ENCODE measurements at places on chromosomes 2 and 18.
A peak's percentile ranks its signal among the peaks of the same experiment; 100 is the strongest.

- peak; percentile 7 for DNase-seq
Measured at GRCh38 chr18:45282101-45282812, 333.0 kb upstream of the SLC14A2 start.

DNA sequence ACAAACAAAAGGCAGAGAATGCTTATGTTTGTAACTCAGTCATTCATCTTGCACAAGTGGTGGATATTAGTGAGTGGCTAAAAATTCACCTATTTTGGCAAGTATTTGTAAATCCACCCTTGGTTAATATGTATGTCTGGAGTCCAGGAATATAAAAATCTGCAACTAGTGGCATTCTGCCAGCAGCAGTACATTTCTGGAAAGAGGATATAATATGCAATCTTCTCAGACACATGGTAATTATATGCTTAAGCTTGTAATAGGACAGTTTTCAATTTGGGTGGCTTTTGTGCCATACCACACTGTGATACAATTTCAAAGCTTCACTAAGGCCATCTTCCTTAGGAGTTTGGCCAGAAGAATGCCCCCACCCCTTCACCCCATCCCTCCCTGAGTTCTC, 693.3 kb downstream of the MBD2 start:
- DNase-seq: no peak

- DNase-seq: no peak
Measured at GRCh38 chr18:36522509-36522908, 225.0 kb downstream of the FHOD3 start.

- DNase-seq: peak; percentile 74
Measured at GRCh38 chr2:190841707-190842505, 38.7 kb upstream of the GLS start.

GRCh38 chr2:1650085-1650872, 94.0 kb downstream of the PXDN start:
- DNase-seq: no peak

- DNase-seq: peak; percentile 31
Measured at GRCh38 chr2:32652555-32653209, 24.8 kb downstream of the TTC27 start.

DNA sequence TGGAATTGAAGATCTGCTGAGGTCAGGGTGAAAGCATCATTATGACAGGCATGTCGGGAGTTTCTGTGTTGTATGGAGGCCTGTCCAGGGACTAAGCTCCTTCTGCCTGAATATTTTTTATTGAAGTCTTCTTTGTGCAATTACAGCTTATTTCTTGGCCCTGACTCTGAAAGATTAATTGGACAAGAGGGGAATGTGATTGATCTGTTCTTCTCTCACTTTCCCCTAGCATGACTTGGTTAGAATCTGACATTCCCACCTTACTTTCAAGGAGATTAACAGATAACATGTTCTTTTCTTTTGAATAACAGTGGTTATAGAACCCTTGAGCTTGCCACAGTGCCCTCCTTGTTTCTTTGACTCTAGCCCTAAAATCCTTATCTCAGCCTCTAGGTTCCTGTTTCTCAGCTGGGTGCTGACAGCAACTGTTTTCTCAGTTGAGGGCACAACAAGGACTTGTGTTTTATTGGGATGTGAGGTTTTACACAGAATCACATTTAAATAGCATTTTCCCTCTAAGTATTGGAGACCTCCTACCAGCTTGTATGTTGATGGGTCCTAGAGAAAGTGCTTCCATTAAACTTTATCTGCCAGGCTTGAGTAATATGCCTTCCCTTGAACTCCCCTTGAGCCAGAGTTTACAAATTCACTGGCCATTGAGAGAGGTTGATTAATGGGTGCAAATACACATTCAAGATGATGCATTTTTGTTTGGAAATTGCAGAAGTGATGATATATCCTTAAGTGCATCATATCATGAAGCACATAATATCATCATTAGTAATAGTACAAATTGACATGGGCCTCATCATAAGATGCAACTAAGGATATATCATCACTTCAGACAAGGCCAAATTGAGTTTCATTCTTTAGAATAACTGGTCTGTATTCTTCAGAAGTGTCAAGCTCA, 12.5 kb downstream of the TTLL4 start:
- DNase-seq: no peak

GRCh38 chr2:235105821-235106359, 154.1 kb downstream of the SH3BP4 start:
- DNase-seq: peak; percentile 19

GRCh38 chr2:102376052-102376591, 20.5 kb downstream of the IL18R1 start:
- DNase-seq: peak; percentile 1

DNA sequence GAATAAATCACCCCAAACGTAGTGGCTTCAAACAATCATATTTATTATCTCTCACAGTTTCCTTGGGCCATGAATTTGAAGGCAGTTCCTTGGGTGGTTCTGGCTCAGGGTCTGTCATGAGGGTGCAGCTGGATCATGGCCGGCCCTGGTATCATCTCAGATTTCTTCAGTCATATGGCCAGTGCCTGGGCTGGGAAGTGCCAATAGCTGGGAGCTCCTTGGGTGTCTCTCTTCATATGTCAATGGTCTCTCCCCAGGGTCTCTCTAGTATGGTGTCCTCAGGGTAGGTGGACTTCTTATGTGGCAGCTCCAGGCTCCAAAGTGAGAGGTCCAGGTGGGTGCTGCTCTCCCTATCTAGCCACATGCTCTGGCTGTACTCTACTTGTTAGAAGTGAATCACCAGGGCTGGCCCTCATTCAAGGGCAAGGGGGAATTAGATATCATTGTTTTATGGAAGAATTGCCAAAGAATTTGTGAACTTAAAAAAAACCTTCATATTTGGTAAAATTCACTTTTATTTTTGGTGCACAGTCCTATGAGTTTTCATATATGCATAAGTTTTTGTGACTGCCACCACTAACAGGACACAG, 15.4 kb downstream of the FHOD3 start:
- no peak for DNase-seq

DNA sequence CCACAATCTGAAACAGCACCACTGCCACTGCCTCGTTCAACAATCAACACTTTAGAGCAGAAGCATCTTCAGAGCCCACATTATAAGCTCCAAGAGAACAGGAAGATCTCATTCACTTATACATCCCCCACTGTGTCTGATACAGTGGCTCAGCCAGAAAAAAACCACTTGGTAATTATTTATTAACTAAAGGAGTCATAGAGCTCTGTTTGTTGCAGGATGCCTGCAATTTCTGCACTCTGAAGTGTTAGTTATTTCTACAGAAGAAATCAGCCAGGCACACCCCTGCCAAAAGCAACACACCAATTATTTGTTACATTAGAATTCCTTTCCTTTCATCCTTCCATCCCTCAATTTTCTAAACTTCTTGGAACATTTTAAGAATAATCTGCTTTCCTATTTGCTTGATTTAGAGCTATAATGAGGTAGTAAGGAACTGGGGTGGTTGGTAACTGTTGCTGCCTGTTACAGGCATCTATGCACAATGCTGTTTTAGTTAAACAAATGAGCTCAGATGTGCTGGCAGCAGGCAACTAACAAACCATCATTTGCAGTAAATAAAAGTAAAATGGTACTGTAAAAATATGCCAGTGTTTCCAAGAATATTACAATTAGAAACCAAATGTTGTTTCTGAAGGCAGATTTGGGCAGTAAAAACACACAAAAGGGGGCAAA, 59.9 kb downstream of the DYM start:
- DNase-seq: no peak

DNA sequence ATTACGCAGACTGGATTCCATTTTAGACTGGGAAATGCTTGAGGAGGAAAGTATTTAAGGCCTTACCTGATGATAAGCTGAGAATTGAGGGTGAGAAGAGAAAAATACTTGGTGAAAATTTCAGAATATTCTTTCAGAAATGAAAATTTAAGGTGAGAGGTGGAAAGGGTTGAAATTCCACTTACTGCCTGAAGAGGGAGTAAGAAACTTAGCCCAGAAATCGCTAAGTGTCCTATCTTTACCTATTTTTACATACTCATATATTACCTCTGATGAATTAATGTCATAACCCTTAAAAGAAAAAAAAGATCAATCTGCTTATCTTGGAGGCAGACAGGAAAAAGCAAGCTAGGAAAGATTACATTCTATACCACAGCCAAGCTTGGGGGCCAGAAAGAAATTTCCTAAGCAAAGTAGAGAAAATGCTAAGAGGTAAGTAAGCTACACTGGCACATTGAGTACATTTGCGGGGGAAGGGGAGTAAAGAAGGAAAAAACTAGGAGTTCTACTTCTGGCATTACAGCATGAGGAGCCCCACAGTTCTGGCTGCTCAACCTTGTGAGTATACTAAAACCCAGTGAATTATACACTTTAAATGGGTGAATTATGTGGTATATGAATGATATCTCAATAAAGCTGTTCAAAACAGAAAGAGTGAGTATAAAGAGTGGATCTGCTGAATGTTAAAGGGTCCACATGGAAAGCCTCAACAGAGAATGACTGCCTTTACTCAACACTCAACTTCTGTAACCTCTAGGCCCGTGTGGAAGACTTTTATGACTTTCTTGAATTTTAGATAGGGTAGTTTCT, 33.8 kb downstream of the SMC6 start:
- DNase-seq: no peak

GRCh38 chr2:3466482-3466863, 52.9 kb downstream of the ADI1 start:
- no peak for DNase-seq

- no peak for DNase-seq
Measured at GRCh38 chr2:8234757-8235374, 447.0 kb upstream of the ID2 start.

- peak; percentile 42 for DNase-seq
Measured at GRCh38 chr2:170324640-170325046, 146.7 kb downstream of the MYO3B start.

- DNase-seq: no peak
Measured at GRCh38 chr2:113965644-113966043, 75.8 kb downstream of the ACTR3 start.

DNA sequence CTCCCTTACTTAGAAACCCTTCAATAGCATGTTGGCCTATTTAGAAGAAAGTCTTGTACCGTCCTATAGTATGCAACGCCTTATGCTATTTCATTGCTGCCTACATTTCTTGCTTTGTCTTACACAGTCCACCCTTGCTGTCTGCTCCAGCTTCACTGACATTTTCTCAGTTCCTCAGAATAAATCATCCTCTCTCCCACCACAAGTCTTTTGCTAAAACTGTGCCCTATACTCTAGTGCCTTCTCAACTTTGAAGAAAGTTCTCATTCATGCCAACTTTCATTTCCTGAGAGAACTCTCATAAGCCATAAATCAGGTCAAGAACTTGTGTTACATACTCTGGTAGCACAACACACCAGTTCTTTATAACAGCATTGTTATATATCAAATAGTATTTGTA, 54.3 kb upstream of the COL3A1 start:
- DNase-seq: no peak

- peak; percentile 89 for DNase-seq
Measured at GRCh38 chr2:37231241-37232130, at the start of the genes CEBPZ and NDUFAF7. CEBPZ (minus strand) TSS chr2:37231596; CDS start chr2:37231567, 29 bp downstream. NDUFAF7 (plus strand) TSS chr2:37231658; CDS start chr2:37231706, 48 bp downstream.

- DNase-seq: no peak
Measured at GRCh38 chr2:224429441-224429810, 27.5 kb upstream of the FAM124B start.

- no peak for DNase-seq
Measured at GRCh38 chr2:234724850-234725249, 227.0 kb upstream of the SH3BP4 start.

DNA sequence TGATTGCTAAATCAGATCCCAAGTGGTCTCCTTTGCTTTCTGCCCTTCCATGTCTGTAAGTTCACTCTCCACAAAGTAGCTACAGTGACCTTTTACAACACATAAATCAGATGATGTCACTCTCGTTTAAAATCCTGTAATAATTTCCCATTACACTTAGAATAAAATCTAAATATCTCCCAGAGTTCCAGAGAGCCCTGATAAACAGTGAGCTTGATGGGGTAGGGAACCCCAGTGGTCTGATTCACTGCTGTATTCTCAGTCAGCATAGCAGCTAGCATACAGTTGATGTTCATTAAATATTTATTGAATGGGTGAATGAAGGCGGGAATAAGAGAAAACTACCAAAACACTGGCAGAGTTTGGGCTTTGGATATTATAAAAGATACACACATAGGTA, 117.7 kb downstream of the ZAP70 start:
- no peak for DNase-seq

DNA sequence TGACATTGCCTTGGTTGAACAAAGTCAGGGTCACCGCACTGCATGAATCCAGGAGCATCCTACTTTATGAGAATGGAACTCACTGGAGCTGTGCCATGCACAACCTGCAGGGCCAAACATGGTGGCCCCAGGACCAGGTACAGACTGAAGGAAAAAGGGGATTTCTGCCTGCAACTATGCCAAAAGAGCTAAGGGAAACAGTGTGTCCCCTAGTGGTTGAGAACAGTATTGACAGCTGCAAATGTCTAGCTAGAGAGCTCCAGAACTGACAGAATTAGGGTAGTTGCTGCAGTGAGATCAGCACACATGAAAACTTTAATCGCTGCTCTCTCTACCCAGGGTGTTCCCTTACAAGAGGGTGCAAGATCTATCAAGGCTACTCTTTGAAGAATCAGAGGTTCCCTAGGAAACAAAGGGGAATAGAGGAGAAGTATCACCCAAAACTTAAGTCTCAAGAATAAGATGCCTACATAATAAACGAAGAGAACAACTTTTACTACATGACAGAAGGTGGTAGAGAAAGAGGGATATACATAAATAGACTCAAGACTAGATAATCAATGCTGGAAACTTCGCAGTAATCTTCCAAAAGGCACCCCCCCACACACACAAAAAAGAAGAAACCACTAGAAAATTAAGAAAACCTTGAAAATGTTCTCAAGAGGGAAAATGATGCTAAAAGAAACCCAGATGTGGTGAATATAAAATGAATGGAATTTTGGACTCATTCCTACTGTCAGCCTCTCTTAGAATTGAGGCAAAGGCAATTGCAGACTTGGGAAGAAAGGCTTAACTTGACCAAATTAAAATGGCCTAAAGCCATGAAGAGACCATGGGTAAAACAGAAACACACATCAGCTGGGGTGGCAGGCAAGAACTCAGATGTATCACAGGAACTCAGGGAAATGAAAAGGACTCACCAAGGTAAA, 43.6 kb upstream of the IHH start:
- DNase-seq: peak; percentile 57

DNA sequence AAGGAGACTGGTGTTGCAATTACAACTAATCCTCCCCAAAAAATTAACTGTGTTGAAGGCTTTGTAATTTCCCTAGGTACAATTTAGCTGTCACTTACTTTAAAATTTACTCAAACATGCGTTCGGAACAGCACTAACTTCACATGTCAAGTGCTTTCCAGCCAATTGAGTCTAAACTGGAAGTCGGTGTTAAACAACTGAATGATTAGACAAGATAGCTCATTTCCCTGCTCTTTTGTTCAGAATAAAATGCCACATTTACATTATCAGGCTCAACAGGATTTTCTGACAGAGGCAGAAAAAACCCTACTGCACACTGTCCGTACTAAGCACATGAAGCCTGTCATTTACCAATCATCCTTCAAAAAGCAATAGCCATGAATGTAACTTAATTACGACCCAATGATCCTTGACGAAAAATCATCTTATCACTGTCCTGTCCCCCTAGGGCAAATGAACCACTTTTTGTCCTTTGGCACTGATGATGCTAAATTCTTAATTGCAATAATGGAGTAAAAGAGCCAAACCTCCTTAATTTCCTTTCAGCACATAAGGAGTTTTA, 56.0 kb downstream of the LRPPRC start:
- no peak for DNase-seq

Data from fibroblast of skin of scalp (primary cell).